Inflammatory macrophage (primary cell): ENCODE measurements at places on chromosomes 3 and 15.

DNA sequence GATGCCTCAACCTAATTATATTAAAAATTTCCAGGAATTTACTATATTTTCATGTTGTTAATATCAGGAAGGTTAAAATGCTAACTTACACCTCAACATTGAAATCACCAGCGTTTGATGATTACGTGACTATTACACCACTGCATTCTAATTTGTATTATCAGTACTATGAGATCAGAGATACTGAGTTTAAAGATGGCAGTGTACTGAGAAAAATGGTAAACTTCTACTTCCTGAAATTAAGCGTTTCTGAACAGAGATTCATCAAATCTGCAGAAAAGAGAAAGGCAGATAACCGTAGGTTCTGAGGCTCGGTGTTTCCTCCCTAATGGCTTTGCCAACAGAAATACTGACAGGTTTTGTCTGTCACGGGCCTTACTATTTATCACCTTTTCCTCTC lies 69.9 kb downstream of the CRTC3 start:
- DNase-seq, result no peak

DNA sequence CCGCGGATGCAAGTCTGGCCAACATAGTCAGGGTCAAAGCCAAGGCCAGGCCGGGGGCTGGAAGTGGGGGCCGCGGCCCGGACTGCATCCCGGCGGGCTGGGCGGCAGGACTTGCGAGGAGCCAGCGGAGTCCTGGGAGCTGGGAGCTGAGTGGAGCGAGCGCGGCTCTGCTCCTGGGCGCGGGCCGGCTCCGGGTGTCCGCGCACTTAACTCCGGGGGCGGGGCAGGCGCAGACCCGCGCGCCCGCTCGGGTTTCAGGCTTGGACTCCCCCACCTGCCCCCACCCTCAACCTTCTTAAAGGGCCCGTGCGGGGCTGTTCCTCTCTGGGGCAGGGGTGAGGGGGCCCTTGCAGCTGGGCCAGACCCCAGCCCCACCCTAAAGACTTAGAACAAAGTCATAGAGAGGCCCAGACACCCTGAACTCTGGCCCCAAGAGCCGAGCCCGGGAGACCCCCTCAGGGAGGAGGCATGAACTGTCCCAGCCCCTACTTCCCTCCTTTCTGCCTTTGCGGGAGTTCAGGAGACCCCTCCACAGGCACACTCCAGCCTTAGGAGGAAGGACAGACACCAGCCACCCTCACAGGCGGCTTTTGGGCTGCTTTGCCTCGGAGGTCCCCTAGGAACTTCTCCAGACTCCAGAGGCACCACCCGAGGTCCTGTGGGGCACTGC lies at the start of gene CSPG4:
Gene CSPG4 (minus strand): TSS at position 181 of the 670 bp plus-strand sequence. CDS start 93 bp downstream, at position 88.
- no peak for DNase-seq

GRCh38 chr15:63501256-63502089 lies 2.9 kb upstream of the USP3 start:
- DNase-seq, result peak; percentile 76

- DNase-seq, result no peak
Measured at GRCh38 chr3:74630602-74631001, 16.1 kb upstream of the CNTN3 start.

DNA sequence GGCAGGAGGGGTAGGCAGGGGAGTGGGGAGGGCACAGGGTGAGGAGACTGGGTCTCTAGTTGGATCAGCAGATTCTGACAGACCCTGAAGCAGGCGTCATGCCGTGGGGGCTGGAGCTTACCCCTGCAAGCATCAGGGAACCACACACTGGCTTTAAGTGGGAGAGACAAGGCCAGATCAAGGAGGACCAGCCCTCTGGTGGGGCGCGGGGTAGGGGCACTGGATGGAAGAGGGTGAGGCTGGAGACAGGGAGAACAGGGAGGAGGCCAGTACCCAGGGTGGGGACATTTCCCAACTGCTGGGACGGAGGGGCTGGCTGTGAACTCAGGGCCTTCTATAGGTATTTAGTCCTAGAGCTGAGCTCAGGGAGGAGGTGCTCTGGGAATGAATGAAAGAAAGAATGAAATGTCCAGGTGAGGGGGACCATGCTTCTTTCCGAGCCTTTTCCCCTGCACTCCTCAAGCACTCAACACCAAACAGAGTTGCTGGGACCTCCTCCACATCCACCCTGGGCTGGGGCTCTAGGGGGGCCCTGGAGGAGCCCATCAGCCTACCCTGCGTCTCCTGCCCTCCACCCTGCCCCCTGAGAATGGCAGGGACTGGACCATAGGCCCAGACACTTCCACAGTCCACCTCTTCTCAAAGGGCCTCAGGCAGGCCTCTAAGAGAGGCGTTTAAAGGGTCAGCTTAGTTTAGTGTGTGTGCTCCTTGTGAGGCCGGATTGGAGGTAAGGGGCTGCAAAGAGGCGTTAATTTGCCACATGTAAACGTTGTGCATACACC lies 49.0 kb upstream of the FGD5 start:
- no peak for DNase-seq
